ENCODE measurements at places on chromosomes 5 and 9. TPM values are rescaled to one million over a fixed set of nuclear protein-coding genes. Genes with fewer than 3 reads are reported as not detected.

TMEM8B gene
- total RNA-seq = 8.8 TPM

ARHGEF39 gene
- not detected for total RNA-seq

OTULINL gene
- total RNA-seq = 47.0 TPM

INSL6 gene
- total RNA-seq = not detected

ZNF879 gene
- 20.3 TPM for total RNA-seq

GALNT12 gene
- total RNA-seq = 8.7 TPM

EQTN gene
- total RNA-seq = not detected

AGXT2 gene
- total RNA-seq = not detected

- H3K4me3 ChIP-seq = no peak overlapping the region
- peaks cover 15% of the 10 kb centered on the region for H3K4me1 ChIP-seq
- H3K27ac ChIP-seq = no peak overlapping the region
- peaks cover 10% of the 10 kb centered on the region for H3K36me3 ChIP-seq
- DNase-seq = no peak
Observed at GRCh38 chr9:33372900-33373299, 29.5 kb downstream of the AQP7 start.

- H3K4me1 ChIP-seq = no peaks in the 10 kb centered on the region
- no peaks in the 10 kb centered on the region for H3K36me3 ChIP-seq
- DNase-seq = no peak
- H3K27ac ChIP-seq = no peak overlapping the region
- peaks cover 27% of the 10 kb centered on the region for H3K27me3 ChIP-seq
- no peak overlapping the region for H3K4me3 ChIP-seq
Observed at GRCh38 chr9:7358876-7359275, 440.7 kb downstream of the DMAC1 start.

DNA sequence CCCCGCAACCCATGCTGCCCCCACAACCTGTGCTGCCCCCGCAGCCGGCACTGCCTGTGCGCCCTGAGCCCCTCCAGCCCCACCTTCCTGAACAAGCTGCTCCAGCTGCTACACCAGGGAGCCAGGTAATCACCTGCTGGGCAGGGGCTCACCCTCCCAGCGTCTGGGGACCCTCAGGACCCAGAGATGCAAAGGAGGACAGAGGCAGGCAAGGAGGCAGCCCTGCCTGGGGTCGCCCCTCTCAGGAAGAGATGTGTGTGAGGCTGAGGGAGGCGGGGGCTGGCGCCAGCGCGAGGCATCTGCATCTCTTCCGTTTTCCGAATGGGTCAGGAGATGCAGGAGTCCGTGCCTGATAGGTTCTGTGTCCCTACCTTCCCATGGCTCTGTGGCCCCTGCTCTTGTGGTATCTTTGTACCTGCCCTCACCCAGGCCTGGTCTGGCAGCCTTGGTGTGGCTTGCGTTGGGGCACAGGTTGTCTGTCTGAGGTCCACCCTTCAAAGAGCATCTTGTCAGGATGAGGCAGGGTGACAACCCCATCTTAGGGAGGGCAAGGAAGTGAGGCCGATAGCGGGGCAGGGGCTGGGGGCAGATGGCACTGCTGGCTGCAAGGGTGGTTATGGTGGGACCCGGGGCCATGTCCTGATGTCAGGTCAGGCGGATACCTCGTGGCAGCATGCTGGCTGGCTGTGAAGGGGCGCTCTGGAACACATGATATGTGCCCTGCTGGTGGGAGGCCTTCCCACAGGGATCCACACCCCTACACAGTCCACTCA is 75.7 kb downstream of the WNK2 start:
- H3K27me3 ChIP-seq = no peaks in the 10 kb centered on the region
- no peak for DNase-seq
- no peak overlapping the region for H3K27ac ChIP-seq

DNA sequence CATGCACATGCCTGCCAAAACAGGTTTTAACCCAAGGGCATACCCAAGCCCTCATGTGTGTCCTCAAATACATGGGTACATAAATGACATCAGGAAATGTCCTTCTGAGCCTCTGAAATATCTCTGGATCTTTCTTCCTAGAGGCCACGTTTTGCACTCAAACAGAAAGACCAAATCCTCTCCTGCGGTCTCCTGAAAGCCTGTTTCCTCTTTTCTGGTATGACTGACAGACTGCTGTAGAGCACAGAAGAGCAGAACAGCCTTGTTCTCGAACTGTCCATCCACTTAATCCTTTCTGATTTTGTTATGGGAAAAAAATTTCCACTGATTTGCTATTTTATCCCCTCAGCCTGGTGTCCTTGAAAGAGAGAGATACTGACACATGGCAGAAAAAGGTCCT is 107.2 kb downstream of the ASTN2 start:
- H3K36me3 ChIP-seq = no peaks in the 10 kb centered on the region
- no peak for DNase-seq
- no peaks in the 10 kb centered on the region for H3K4me1 ChIP-seq
- no peak overlapping the region for H3K27ac ChIP-seq
- no peak overlapping the region for H3K4me3 ChIP-seq
- H3K27me3 ChIP-seq = peaks cover 21% of the 10 kb centered on the region

DNA sequence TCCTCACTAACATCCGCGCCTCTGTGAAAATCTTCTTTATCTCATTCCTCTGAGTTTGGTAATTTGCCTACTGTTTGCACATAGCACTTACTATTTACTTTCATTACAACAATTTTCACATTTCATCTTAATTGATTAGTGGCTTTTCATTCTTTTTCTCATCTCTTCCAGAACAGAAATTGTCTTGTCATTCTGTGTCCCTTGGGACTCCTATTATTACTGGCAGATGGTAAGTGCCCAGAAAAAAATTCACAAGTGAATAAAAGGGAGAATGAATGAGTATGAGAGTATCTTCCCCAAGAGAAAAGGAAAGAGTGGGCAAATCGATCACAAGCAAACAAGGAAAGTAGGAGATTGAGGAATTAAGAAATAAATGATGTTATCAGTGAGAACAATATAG is 876.1 kb downstream of the TLE4 start:
- H3K27me3 ChIP-seq = no peaks in the 10 kb centered on the region
- H3K4me1 ChIP-seq = peaks cover 2% of the 10 kb centered on the region
- H3K4me3 ChIP-seq = no peak overlapping the region

DNA sequence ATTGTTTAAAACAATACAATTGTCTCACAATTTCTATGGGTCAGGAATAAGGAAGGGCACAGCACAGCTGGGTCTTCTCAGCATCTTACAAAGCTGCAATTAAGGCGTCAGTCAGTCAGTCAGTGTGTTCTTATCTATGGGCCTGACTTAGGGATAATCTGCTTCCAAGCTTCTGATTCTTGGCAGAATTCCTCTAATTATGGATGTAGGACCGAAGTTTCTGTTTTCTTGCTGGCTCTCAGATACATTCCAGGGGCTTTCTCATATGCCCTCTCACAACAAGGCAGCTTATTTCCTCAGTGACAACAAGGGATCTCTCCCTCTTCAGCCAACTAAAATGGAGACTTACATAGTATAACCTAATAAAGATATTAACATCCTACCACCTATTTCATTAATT is 1925.3 kb upstream of the ACO1 start:
- H3K36me3 ChIP-seq = no peaks in the 10 kb centered on the region
- no peak overlapping the region for H3K4me3 ChIP-seq
- no peaks in the 10 kb centered on the region for H3K4me1 ChIP-seq
- no peak overlapping the region for H3K27ac ChIP-seq
- H3K27me3 ChIP-seq = no peaks in the 10 kb centered on the region
- no peak for DNase-seq

DNA sequence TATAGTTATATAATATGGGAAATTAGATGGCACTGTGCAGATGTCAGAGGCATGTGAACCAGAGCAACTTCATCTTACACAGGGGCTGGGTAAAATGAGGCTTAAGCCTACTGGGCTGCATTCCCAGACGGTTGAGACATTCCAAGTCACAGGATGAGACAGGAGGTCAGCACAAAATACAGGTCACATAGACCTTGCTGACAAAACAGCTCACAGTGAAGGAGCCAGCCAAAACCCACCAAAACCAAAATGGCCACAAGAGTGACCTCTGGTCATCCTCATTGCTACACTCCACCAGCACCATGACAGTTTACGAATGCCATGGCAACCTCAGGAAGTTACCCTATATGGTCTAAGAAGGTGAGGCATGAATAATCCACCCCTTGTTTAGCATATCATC is 479.4 kb downstream of the TLR4 start:
- no peaks in the 10 kb centered on the region for H3K4me1 ChIP-seq
- H3K36me3 ChIP-seq = no peaks in the 10 kb centered on the region
- no peak overlapping the region for H3K4me3 ChIP-seq
- H3K27me3 ChIP-seq = no peaks in the 10 kb centered on the region

DNA sequence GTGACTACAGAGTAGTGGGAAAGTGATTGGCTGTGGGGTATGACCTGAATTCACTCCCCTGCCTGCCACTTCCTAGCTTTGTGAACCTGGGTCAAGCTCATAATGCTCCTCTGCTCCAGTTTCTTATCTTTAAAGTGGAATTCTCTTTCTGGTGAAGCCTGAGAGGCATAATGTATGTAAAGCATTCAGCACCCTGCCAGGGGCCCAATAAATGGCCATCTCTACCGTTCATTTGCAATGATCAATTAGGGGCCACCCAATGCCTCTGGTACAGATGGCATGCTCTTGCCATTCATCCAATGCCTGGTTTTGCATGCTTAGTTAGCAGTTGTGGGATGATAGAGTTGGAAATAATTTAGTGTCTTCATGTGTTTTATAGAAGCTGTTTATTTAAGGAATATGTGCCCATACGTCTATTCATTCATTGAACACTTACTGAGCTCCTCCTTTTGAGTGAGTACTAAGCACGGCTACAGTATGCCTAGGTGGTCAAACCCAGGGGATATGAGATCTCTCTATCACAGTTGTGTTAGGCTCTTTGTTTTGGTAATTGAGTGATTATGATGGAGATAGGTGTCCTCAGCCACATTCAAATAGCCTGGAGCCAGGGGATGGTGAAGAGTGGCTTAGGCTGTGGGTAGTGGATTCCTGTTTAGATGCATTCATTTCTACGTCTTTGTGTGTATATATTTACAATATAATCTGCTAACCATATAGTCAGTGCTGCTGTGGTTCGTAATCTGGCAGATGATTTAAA is 15.3 kb downstream of the ZNF462 start:
- no peaks in the 10 kb centered on the region for H3K36me3 ChIP-seq
- no peak overlapping the region for H3K4me3 ChIP-seq
- H3K4me1 ChIP-seq = no peaks in the 10 kb centered on the region
- H3K27me3 ChIP-seq = no peaks in the 10 kb centered on the region
- H3K27ac ChIP-seq = no peak overlapping the region

GRCh38 chr5:140628711-140629110 is 4.3 kb downstream of the CD14 start:
- H3K4me3 ChIP-seq = no peak overlapping the region
- H3K27ac ChIP-seq = no peak overlapping the region
- no peak for DNase-seq
- H3K4me1 ChIP-seq = peaks cover 21% of the 10 kb centered on the region

DNA sequence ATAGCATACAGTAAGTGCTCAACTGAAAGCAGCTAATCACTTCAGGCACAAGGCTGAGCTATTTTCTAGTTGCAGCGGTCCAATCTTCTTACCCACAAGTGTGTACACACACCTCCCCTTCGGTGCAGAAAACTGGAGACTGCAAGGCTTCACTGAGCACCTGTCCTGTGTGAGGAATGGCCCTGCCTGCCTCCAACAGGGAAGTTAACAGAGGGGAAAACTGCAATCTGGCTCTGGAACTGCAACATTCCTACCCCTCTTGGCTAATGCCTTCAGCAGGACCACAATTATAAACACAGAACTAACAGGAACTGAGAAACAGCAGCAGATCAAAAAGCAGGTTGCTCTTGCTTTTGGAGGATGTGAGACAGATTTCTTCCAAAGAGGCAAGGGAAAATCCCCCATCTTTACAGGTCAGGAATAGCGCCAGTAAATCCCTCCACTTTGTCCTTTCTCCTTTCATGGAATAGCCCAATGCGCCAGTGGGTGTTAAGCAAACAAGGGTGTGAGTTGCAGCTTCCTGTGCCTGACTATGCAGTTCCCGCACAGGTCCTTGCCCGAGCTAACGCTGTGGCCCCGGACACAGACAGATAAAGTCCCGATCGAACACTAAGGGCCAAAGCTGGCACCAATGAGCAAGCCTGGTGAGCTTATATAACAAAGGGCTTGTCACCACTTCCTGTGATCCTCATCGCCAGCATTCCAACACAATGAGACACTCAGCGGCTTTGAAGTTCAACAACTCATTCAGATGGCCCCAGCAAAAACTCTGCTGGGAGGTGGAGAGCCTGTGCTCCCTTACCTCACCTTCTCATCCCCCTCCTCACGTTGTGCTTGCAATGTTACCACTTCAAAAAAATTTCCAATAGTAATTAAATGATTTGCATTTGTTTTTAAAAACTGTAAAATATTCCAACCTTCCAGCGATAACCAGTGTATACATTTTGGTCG is 21.5 kb downstream of the SHB start:
- no peak for DNase-seq
- peaks cover 8% of the 10 kb centered on the region for H3K4me1 ChIP-seq
- no peak overlapping the region for H3K4me3 ChIP-seq
- H3K36me3 ChIP-seq = no peaks in the 10 kb centered on the region
- H3K27me3 ChIP-seq = peaks cover 2% of the 10 kb centered on the region

DNA sequence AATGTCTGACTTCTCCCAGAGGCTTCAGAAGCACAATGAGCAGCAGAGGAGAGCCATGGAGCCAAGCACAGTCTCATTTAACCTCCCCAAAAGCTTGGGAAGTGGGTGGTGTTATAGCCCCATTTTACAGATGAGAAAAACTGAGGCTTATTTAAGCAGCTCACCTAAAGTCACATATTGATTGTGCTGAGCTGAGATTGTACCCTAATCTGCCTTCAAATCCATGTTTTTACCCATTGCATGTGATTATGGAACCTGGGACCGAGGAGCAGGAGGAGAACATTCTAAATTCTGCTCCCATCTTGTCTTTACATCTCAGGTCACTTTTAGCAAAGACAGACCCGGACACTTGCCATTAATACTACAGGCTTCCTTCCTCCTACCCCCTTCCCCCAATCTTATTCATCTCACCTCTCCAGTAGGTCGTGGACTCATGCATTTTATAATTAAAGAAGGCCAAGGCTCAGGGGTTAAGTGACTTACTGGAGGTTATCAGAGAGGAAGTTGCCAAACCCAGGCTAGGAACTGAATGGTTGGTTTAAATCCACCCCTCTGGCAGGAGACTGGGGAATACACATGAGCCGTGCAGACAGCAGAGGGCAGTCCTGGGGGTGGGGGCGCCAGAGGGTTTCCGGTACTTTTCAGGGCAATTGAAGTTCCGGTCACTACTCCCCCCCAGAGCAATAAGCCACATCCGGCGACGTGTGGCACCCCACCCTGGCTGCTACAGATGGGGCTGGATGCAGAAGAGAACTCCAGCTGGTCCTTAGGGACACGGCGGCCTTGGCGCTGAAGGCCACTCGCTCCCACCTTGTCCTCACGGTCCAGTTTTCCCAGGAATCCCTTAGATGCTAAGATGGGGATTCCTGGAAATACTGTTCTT is 51.0 kb upstream of the IL17B start:
- H3K4me1 ChIP-seq = peaks cover 11% of the 10 kb centered on the region
- no peak overlapping the region for H3K4me3 ChIP-seq

- peaks cover 1% of the 10 kb centered on the region for H3K27me3 ChIP-seq
- H3K27ac ChIP-seq = no peak overlapping the region
- peaks cover 19% of the 10 kb centered on the region for H3K36me3 ChIP-seq
- H3K4me1 ChIP-seq = no peaks in the 10 kb centered on the region
- no peak overlapping the region for H3K4me3 ChIP-seq
Observed at GRCh38 chr5:149666212-149666852, 63.8 kb upstream of the PPARGC1B start.

Measured in naive thymus-derived CD8-positive, alpha-beta T cell (primary cell).